ENCODE measurements at places on chromosomes 16 and 17.

- DNase-seq, result no peak
These were observed 228.4 kb downstream of the IRF8 start for GRCh38 chr16:86127366-86127765.

GRCh38 chr16:88634994-88635670, 3.2 kb upstream of the IL17C start:
- peak; percentile 5 for DNase-seq

DNA sequence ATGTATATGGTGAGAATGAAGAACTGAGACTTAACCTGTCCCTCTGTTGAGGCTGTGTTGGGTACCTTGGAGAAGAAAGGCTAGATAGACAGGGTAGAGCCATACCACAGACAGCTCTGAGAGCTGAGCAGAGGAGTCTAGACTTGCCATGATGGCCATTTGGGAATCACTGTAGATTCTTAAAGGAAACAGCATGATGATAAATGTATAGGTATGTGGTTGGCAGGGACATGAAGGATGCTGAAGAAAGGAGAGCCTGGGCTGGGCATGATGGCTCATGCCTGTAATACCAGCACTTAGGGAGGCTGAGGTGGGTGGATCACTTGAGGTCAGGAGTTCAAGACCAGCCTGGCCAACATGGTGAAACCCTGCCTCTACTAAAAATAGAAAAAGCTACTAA, 114.4 kb upstream of the HAS3 start:
- no peak for DNase-seq

DNA sequence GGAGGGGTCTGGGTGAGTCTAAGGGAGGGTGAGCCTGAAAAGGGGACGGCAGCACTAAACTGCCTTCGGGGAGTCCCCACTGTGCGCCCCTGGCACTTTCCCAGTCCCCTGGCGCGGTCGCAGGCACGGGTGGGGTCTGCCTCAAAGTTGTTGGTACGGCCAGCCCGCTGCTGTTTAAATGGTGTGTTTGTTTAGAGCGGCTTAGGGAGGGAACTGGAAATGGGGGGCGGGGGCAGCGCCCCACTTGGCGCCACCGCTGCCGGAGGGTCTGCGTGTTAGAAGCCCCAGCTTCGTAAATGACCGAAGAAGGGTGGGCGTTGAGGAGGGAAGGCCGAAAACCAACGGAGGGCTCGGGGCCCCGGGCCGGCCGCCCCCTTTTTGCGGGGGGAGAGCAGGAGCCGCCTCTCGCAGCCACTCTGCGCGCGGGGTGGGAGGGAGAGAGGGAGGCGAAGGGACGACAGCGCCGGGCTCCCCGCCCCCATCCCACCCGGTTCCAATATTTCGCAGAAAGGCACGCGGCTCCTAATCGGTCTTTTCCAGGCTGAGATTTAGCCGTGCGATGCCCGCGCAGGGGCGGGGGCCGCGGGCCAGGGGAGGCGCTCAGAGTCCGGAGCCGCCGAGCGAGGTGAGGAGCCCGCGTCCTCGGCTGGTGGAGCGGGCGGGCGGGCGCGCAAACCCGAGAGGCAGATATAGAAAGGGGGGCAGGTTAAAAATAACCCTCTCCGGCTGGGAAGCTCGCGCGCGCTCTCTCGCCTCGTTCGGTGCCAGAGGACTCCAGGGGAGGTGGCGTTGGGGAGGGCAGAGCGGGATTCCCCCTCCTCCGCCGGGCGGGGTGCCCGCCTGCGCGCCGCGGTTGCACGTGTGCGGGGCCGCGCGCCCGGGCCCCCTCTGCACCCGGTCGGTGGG, 54.9 kb downstream of the SREBF1 start:
- peak; percentile 90 for DNase-seq

DNA sequence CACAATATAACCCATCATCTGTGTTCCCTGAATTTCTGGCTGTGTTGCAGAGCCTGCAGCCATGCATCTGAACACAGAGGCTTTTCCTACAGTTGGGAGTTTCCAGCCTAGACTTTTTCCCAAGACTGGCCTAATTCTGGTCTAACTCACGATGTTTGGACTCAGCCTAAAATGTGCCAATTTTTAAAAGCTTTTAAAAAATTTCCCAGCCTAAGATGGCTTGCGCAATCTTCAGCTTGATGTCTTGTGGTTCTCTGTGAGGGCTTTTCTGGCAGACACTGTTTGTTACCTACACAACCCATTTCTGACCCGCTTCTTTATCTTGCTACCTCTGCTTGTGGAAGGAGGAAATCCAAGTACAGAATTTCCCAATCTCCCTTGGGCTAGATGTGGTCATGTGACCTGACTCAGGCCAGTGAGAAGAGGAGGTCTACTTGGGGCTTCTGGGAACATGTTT, 72.7 kb upstream of the GAS7 start:
- no peak for DNase-seq

- DNase-seq, result no peak
These were observed 24.2 kb downstream of the SGSH start for GRCh38 chr17:80195671-80196529.

DNA sequence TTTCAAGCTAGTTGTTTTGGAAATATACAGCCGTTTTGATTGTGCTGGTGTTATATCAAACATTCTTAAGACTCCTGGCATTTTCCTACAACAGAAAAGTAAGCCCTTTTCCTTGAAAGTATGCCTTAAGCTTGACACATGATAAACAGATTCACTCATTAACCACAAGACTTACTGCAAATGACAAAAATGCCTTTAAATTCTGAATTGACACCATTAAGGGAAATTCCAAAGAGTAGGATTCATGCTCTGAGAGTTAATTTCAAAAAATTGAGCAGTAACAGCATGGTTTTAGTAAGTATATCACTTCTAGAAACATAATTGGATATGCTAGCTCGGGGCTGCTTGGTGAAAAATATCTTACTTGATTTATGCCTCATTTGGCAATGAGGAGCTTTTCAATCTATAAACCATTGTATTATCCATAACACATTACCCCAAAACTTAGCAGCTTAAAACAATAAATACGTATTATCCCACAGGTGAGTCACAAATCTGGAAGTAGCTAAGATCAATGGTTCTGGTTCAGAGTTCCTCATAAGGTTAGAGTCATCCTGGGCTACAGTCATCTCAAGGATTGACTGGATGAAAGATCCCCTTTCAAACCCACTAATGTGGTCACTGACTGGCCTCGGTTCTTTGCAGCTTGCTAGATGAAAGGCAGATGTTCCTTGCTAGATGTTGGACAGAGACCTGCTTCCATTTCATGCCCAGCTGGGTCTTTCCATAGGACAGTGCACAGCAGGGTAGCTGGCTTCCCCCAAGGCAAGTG, 8.2 kb upstream of the PHAF1 start:
- DNase-seq, result no peak

GRCh38 chr17:44708401-44709263, at the start of gene DBF4B:
Gene DBF4B, plus strand, starts transcription at chr17:44708665. Its CDS starts 156 bp downstream, at chr17:44708821.
- DNase-seq, result peak; percentile 97

- DNase-seq, result no peak
These were observed 26.5 kb downstream of the KAT7 start for GRCh38 chr17:49814781-49815529.

DNA sequence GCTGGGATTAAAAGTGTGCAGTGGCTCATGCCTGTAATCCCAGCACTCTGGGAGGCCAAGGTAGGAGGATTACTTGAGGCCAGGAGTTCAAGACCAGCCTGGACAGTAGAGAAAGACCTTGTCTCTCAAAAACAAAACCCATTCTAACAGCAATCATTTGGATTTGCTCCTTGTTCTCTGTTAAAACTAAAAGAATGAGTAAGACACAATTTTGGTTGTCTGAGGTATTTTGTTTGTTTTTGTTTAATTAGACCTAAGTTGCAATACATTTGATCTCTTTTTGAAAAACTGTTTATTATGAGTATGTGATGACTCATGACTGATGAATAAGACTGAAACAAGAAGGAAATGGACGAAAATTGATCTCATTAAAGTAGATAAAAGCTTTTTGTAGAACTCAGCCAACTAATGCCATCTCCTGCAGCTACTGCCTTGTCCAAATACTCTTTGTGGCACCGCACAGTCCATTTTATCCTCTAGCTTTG, 29.0 kb downstream of the GLG1 start:
- DNase-seq, result peak; percentile 54

DNA sequence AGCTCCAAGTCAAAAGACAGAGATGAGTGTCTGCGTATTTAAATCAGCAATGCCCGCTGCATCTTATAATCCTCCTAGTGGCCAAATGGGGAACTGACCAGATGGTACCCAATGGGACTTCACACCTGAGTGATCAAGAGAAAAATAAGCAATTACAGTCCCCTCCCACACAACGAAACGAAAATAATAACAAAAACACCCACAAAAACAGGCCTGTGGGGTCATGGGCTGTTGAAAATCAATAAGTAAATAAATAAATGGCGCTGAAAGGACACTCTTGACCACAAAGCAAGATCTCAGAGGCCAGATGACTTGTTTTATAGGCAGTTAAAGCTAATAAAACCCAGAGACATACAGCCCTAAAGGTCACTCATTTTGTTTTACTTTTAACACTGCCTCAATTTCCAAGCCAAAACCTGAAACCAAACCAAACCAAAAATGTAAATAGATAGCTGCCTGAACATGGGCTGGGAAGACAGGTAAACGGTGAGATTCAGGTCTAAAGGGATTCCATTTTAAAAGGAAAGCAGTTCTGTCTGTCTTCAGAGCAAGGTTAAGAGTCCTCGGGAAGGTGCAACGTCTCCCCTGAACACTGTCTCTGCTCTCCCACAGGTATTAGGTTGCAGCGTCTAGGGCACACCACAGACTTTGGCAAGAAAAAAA, 1.3 kb downstream of the ZNF821 start:
- DNase-seq, result peak; percentile 76

DNA sequence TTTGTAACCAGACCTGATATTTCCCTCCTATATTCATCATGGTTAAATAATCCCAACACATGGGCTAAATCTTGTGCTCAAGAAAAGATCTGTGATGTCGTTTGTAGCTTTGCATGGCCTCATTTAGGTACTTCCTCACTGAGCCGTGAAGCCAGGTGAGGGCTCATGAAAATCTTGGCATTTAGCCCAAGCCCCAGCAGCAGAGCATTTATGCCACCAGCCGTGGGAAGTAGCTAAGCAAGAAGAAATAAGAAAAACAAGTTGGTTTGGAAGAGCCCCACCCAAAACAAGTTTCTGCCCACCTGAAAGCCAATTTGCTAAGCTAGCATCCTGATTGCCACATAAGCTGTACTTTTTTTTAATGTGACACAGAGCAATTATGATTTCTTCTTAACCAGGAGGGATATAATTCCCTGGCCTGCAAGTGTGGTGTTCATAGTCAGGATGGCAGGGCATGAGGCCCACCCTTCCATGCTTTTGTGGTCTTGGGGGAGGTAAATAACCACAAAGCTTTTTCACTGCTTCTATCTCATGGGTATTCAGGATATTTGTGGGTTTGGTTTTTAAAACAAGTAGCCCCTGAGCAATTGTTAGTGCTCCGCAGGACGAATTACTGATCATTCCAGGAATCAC, 10.5 kb downstream of the TMIGD1 start:
- peak; percentile 96 for DNase-seq

DNA sequence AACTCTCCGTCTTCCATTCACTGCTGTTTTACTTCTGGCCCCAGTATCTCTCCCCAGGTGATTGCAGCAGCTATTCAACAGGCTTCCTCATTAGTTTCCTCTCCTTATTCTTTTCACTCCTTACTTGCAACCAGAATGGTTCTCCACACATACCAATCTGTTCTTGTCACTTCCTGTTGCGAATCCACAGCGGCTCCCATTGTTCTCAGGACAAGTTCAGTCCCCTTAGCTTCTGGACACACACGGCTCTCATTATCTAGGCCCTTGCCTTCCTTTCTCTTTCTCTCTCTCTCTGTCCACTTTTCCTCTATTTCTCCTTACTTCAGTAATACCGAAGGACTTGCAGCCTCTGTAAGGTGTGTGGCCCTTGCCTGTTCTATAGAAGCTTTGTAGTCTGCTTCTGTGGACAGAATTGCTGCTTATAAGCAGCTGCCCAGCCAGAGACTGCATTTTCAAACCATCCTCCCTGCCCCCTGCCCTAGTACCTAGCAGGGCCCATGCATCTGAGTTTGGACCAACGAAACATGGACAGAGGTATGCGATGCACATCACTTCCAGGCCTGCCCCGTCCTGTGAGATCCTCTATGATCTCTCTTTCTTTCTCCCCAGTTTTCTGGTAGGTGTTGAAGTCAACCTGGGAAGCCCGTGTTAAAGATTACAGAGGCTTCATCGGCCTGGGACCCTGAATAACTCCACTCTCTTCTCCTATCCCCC, 45.7 kb downstream of the VAT1L start:
- no peak for DNase-seq

DNA sequence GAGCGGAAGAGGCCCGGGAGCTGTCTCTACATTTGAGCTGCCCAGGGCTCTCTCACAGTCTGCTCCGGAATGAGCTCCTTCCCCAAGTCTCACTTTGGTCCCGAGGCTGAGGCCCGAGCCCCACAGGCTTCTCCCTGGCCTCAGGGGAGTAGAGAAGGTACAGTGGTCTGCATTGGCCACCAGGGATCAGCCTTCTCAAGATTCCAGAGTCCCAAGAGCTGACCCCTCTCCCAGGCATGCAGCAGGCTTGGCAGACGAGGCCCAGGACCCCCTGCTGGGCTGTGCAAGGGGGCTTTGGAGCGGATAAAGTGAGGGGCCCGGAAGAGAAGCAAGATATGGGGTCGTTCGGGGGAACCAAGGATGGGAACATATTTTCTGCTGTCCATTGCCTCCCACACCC, 3.1 kb downstream of the PRSS27 start:
- no peak for DNase-seq

DNA sequence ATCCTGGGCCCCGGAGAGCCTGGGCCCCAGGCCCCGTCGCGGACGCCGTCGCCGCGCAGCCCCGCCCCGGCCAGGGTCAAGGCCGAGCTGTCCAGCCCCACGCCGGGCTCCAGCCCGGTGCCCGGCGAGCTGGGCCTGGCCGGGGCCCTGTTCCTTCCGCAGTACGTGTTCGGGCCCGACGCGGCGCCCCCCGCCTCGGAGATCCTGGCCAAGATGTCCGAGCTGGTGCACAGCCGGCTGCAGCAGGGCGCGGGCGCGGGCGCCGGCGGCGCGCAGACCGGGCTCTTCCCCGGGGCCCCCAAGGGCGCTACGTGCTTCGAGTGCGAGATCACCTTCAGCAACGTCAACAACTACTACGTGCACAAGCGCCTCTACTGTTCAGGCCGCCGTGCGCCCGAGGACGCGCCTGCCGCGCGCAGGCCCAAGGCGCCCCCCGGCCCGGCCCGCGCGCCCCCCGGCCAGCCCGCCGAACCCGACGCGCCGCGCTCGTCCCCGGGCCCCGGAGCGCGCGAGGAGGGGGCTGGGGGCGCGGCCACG, 36.8 kb upstream of the ZC3H18 start:
- no peak for DNase-seq

GRCh38 chr16:66334853-66335574, 31.5 kb upstream of the CDH5 start:
- peak; percentile 43 for DNase-seq

GRCh38 chr17:38796451-38797157, 2.8 kb downstream of the PIP4K2B start:
- DNase-seq, result no peak

- no peak for DNase-seq
These were observed 270.6 kb upstream of the PMFBP1 start for GRCh38 chr16:72442385-72443158.

- DNase-seq, result peak; percentile 82
These were observed 279.4 kb upstream of the ELAC2 start for GRCh38 chr17:13297183-13297582.

- no peak for DNase-seq
These were observed 74.3 kb downstream of the CA4 start for GRCh38 chr17:60224064-60224463.

Data from NCI-H69 (cell line).